ENCODE measurements at places on chromosomes 6 and 20.

GRCh38 chr6:31171931-31172905, 1.7 kb upstream of the POU5F1 start:
- no peak for DNase-seq

DNA sequence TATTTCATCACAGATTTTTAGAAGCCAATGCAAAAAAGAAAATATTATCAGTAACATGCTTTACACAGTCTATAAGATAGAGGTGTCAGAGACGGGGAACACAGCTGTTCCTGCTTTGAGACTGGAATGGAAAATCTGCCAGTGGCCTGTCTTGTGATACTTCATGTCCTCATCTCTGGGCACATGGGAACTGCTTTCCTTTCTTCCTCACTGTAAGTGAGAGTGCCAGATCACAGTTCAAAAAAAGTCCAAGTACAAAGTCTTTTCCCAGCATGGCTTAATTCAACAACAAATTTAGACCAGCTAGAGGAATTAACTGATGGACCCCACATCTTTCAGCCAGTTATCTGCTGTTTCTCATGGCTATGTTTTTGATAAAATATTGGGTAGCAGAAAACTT, 490.4 kb downstream of the CDKAL1 start:
- no peak for DNase-seq

DNA sequence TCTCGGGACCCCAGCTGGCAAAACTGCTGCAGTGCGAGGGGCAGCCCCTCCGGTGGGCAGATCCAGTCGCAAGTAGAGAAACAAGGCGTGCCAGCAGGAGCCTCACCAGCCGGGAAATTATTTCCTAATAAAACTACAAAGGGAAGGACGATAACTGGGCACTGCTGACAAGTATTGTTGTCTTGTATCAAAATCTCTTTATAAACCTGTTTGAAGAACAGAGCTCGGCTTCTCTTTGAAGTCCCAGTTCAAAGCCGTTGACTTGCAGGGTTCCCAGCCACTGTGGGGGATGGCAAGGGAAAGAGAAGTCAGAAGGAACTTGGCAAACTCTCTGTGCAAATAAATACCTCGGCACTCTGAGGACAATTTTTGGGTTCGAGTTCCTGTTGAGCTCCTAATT, 504.5 kb downstream of the CD83 start:
- no peak for DNase-seq

DNA sequence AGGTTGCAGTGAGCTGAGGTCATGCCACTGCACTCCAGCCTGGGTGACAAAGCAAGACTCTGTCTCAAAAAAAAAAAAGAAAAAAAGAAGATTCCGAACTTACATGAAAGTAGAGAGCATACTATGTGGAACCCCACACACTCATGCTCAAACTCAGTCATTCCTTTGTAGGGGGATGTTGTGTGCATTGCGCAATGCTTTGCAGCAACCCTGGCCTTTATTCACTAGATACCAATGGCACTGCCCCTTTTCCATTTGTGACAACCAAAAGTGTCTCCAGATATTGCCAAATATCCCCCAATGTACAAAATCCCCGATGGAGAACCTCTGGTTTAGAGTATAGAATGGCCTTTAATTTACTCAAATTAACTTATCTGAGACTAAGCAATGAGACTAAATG, 158.6 kb downstream of the GJA1 start:
- no peak for DNase-seq

- DNase-seq: no peak
Observed at GRCh38 chr20:1818895-1819294, 76.3 kb upstream of the SIRPA start.

- no peak for DNase-seq
Observed at GRCh38 chr6:93398723-93399122, 20.6 kb downstream of the EPHA7 start.

DNA sequence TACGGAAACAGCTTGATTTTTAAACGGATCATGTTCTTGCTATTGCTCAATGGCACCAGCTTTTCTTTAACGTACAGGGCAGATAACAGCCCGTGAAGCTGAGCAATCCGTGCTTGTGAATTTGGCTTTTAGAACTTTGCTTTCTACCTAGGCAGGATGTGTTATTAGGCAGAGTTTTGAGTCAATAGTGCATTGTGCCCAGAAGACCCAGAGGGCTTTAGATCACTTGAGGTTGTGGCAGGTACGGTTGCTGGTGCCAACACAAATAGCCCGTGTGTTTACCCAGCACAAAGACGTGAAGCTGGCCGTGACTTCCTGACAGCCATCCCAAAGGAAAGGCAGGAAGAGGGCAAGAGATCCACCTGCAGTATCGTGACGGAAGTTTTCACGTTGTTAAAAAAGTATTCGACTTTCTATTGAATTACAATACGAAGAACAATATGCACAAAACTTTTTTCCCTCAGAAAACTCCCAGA, 117.4 kb upstream of the FRMD1 start:
- DNase-seq: no peak

GRCh38 chr6:139738801-139739455, 364.5 kb upstream of the CITED2 start:
- DNase-seq: no peak

DNA sequence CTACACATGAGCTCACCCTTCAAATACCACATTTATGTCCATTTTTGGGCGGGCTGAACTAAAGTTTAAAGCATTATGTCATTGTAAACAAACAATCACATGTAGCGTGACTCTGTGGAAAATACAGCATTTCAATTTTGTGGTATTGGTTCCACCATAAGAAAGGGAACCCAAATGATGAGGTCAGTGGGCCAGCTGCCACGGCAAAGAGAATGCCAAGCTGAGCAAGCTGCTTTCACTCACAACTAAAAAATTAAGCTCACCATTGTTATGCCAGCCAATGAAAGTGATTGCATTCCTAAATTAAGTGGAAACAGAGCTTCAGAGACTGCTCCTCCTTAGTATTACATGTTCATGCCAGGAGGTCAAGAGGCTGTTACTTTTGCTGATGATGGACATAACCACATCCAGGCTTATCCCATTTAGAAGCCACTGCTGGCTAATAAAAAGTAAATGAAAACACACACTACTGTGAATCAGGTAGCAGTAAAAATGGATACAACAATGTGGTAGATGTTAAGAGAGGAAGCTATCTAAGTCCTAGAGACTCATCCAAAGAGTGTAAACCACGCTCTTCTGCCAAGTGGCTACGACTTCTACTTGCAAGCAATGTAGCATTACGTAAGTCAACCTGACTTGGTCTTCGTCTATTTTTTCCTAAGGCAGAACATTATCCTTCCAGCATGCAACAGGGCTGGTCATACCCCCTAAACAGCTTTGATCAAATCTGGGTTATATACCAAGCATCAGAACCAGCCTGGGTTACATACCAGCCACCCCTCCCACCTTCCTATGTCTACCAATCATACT, 164.8 kb downstream of the BACH2 start:
- no peak for DNase-seq
